ENCODE measurements at places on chromosomes 16 and 17. TPM values are rescaled to one million over a fixed set of nuclear protein-coding genes. Genes with fewer than 3 reads are reported as not detected.

IQCK gene
- total RNA-seq: 4.6 TPM

WSCD1 gene
- total RNA-seq: 0.51 TPM

TUBB3 gene
- total RNA-seq: 253 TPM

KRT33A gene
- total RNA-seq: not detected

SYCE1L gene
- 0.33 TPM for total RNA-seq

ASGR2 gene
- not detected for total RNA-seq

RAC3 gene
- total RNA-seq: 5.6 TPM

USP6 gene
- not detected for total RNA-seq

TP53TG3C gene
- total RNA-seq: not detected
